ENCODE measurements at places on chromosomes 7 and 10.

DNA sequence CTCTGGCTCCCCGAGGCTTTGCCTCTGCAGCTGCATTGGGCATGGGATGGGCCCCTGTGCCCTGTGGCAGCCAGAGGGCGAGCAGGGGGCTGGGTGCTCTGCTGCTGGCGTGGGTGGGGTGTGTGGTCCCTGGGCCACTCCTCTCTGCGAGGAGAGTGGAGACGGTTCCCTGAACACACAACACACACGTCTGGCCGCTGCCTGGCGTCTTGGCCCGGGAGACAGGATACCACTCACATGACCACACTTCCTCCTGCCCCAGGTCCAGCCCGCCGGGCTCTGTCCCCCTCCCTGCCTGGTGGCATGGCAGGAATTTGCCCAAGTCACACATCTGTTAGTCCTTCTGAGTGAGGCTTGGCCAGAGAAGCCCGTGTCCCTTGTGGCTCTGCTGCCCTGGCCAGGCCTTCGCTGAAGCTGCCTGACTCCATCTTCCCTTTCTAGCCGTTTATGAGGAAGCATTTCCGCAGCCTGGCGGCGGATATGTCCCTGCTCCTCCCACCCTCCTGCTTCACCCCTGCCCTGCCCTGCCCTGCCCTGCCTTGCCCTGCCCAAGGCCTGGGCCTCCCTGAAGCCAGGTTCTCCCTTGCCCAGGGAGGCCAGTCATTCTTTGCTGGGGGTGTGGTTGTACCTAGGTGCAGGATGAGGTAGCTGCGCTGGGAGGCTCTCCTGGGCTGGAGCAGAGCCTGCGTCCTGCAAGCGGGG lies 3.0 kb downstream of the BRI3 start:
- DNase-seq, result peak; percentile 65

GRCh38 chr10:84308481-84309304 lies 19.7 kb upstream of the CCSER2 start:
- DNase-seq, result peak; percentile 89

GRCh38 chr10:2826675-2827074 lies 240.7 kb upstream of the PFKP start:
- no peak for DNase-seq

- peak; percentile 97 for DNase-seq
Observed at GRCh38 chr10:31940839-31941653, 12.4 kb upstream of the ARHGAP12 start.

GRCh38 chr7:7694542-7694941 lies 23.9 kb downstream of the RPA3 start:
- DNase-seq, result no peak

DNA sequence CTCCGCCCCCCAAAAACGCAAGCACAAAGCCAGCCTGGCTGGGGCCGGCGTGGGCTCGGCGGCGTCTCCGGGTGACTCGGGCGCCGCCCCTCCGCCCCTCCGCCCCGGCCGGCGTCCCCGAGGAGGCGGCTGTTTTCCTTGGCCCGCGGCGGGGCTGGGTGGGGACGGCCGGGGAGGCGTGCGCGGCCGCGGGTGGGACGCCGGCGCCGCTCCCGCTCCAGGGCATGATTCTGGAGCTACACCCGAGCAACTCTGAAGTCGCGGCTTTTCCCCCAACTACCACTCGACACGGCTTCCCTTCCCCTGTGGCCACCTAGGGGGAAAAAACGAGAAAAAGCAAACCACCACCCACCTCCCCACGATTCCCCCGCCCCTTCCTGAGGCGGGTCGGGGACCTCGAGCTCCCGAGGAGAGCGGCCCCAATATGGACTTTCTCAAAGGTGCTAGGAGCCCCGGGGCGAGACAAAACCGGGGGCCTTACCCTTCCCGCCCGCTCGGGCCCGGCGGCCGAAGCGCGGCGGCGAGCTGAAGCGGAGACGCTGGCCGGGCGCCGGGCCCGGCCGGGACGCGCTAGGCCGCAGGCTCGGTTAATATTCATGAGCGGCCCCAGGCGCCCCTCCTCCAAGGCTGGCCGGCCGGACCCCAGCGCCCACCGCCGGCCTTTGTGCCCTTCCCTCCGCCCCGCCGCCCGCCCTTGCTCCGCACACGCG lies 856 bp downstream of the ARHGAP21 start:
- peak; percentile 56 for DNase-seq

DNA sequence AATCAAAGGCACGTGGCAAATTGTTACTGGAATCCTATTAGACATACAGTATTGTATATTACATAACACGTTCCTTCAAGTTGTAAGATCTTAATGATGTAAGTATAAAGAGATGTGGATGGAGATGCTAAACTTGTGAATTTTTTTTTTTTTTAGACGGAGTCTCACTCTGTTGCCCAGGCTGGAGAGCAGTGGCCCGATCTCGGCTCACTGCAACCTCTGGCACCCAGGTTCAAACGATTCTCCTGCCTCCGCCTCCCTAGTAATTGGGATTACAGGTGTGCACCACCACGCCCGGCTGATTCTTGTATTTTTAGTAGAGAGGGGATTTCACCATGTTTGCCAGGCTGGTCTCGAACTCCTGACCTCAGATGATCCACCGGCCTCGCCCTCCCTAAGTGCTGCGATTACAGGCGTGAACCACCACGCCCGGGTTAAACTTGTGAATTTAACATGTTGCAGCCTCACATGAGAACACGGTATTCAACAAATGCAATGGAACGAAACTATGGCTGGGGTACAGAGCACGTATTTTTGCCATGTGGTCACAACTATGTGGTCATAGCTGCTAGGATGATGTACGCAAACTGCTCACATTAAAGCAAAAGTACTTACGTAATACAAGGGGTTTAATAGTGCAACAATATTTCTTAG lies 818 bp upstream of the SUPV3L1 start:
- peak; percentile 80 for DNase-seq

DNA sequence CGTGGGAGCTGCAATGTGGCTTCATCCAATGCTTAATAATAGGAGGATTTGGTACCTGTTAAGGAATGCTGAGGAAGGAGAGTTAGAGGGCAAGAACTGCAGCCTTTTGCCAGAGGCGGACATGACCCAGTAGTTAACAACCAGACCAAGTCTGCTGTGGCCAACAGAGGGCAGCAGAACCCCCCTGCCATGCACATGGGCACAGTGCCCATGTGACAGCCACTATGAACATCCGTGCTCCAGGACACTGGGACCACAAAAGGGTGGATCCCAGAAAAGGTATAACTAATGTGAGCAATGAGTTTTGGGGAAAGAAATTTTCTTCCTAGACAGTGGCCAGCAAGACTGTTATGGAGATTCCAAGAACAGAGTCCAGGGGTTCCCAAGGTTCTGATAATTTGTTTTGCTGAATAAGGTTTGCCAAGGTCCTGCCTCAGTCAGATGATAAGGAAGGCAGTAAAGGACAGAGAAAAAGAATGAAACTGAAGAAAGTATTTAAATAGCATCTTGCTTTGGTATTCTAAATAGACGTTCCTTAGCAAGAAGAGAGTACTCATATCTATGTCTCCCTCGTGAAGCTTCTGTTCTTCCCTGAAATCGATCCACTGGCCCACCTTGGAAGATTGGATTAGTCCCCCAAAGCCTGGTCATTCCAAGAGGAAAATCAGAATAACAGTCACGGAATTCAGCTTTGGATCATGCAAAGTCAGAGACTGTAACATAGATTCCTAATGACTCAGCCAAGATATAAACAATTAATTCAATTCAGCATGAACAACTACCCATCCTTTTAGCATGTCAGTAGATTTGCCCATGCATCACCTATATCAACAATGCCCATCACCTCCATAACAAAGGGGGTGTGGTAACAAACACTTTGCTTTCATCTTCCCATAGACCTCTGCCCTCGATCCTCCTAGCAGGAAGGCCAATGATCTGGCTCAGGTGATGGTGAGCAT lies 56.0 kb downstream of the LGI1 start:
- peak; percentile 18 for DNase-seq

DNA sequence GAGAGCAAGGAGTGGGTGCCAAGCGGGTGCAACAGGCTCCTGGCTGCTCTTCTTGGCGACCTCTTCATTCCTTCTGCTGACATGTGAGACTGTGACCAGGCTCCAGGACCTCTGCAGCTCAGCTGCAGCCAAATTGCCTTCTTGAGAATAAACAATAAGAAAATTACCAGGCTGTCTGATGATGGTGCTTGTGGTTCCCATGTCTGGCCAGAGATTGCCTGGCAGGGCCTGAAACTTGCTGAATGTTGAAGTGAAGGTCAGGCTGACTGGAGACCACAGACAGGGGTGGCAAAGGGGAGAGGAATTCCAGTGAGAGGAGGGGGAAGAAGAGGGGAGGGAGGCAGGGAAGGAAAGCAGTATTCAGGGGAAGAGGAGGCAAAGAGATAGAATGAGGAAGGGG lies 497.4 kb upstream of the PODXL start:
- DNase-seq, result no peak

GRCh38 chr10:131885391-131886165 lies 15.2 kb upstream of the PPP2R2D start:
- DNase-seq, result peak; percentile 51

DNA sequence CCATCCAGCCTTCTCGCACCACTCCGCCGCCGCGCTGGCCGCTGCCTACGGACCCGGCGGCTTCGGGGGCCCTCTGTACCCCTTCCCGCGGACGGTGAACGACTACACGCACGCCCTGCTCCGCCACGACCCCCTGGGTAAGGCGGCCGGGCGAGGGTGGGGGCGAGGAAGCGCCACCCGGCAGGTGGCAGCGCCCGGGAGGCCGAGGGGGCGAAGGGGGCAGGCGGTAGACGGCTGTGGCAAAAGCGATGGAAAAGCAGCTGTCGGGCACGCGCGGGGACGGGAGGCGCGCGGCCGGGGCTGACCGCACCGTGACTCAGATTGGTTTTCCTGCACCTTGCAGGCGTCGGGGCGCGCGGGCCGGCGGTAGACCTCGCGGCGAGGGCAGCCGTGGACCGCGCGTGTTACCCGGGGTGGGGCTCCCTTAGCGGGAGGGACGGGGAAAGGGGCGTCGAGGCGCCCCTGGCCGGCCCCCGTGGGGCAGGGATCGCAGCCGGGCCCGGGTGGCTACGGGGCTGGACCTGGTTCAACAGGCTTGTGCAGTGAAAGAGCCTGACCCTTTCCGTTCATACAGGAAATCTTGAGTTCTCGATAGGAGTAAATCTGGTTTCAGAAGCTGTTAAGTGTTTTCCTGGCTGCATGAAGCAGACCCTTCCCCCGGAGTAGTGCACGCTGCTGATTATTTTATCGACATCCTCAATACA lies 608 bp downstream of the HHEX start:
- peak; percentile 90 for DNase-seq

- DNase-seq, result peak; percentile 92
Observed at GRCh38 chr10:67602268-67602950, 93.6 kb downstream of the CTNNA3 start.

GRCh38 chr10:123769647-123770046 lies 103.5 kb downstream of the GPR26 start:
- DNase-seq, result no peak

DNA sequence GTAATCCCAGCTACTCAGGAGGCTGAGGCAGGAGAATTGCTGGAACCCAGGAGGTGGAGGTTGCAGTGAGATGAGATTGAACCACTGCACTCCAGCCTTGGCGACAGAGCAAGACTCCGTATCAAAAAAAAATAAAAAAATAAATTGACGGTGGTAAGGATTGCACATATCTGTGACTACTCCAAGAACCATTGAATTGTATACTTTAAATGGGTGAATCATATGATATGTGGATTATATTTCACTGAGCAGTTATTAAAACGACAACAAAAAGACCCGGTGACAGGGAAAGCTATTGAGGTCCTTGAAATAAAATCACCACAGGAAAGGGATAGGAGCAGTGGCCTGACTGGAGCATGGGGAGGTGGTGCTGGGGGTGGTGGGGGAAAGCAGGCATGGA lies 31.2 kb upstream of the COMTD1 start:
- DNase-seq, result peak; percentile 51

GRCh38 chr10:18879284-18879683 lies 169.3 kb upstream of the MALRD1 start:
- no peak for DNase-seq

- no peak for DNase-seq
Observed at GRCh38 chr7:140661124-140661523, 11.6 kb upstream of the ADCK2 start.

GRCh38 chr10:71550628-71551027 lies 153.9 kb downstream of the CDH23 start:
- no peak for DNase-seq

DNA sequence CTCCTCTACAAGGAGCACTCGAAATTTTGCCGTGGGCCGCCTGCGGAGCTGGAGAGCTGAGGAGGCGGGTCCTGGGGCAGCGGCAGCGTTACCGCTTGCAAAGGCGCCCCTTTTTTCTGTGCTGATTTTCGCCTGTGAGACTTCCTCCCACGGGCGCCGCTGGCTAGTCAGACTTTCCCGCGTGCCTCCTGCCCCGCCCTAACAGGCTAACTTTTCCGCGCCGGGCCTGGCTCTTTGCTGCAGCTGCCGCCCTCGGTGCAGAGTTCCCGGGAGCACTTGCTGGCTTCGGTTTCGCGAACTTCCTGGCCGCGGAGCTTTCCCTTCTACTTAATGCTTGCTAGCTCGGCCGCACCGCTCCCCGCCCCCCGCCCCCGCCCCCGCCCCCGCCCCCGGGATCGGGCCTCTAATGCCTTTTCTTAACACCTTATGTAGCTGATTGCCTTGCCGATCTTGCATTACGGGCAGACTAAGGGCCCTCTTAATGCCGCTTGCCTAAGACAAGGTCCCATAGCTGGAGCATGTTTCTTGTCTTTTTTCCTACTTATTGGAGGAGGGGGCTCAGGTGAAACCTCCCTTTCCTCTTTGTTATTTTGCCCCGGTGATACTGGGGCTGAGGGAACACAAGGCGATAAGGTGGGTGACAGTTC lies 37.9 kb upstream of the RASGEF1A start:
- peak; percentile 45 for DNase-seq

DNA sequence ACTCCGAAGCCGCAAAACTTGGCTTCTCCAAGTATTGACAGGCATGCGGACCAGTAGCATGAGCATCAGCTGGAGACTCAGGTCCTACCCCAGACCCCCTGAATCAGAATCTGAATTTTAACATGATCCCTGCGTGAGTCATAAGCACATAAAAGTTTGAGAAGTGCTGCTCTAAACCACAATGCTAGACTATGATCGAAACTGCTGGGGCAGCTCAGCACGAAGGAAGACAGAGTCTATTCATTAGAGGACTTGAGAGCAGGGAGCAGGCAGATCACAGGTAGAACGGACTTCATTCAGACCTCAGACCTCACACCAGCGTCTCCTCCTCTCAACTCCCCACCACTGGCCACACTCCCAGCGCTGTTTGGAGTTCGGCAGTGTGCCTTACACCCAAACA lies 16.9 kb downstream of the CAMK2G start:
- peak; percentile 58 for DNase-seq

DNA sequence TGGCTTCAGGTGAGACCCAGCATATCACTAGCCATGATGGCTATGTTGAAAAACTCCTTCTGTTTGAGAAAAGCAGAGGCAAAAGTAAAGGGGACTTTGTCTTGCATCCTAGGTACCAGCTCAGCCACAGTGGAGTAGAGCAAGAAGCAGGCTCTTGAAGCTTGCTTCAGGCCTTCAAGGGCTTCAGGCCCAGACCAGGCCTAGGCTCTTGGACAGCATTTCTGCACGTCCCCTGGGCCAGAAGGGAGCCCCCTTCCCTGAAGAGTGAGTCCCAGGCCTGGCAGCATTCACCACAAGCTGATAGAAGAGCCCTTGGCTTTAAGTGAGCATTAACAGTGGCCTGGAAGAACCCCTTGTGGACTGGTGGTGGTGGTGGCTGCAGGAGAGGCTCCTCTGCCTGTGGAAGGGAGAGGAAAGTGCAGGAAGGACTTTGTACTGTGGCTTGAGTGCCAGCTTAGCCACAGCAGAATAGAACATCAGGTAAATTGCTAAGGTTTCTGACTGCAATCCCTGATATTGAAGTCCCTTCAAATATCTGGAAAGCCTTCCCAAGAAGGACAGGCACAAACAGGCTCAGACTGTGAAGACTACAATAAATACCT lies 28.1 kb upstream of the FAM171A1 start:
- DNase-seq, result no peak

GRCh38 chr7:49774459-49775064 lies 1.1 kb downstream of the VWC2 start:
- DNase-seq, result no peak

- no peak for DNase-seq
Observed at GRCh38 chr7:19210893-19211413, 65.7 kb upstream of the FERD3L start.

Data from iris pigment epithelial cell (primary cell).